Adrenal gland (tissue), 19 donors: ENCODE measurements at places on chromosomes 4 and X. TPM values are rescaled to one million over a fixed set of nuclear protein-coding genes. Genes with fewer than 3 reads are reported as not detected.

Gene MCF2
- total RNA-seq = 28.0 TPM

Gene TBX22
- not detected for total RNA-seq

Gene GPR82
- 0.22 TPM for total RNA-seq

Gene TMPRSS11F
- total RNA-seq = not detected

Gene SOD3
- total RNA-seq = 23.1 TPM

Gene HAUS3
- 9.5 TPM for total RNA-seq

Gene CYSLTR1
- total RNA-seq = 2.0 TPM

Gene MAGEC1
- not detected for total RNA-seq

Gene GAB3
- 4.0 TPM for total RNA-seq

Gene RS1
- total RNA-seq = not detected

Gene FUNDC1
- total RNA-seq = 18.0 TPM

- DNase-seq = no peak
These were observed 10.6 kb downstream of the CLTRN start for GRCh38 chrX:15653961-15654360.

DNA sequence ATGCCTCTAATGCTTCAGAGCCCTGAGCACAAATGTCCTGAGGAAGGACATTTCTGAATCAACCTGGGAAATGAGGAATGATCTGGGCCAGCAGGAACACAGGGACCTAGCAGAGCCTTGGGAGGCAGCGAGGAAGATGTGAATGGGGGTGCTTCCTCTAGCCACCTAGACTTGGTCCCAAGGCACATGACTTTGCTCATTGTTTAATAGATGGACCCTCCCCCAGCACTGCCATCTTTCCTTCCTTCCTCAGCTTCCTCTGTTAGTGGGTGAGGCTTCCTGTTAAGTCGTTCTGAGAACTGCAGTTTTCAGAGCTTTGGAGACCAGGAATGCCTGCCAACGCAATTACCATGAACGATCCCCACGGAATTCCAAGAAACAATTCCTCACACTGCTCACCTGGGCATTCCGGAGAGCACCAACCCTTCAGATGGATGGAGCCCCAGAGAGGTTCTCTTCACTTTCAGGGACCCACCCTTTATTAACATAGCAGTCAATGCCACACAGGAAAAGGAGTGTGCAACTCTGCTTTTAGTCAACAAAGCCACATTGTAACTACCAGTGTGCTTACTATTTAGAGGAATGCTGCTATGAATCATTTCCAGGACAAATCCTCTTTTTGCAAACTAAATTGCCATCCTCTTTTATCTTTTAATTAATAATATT, 48.5 kb upstream of the STIM2 start:
- DNase-seq = peak; percentile 15

DNA sequence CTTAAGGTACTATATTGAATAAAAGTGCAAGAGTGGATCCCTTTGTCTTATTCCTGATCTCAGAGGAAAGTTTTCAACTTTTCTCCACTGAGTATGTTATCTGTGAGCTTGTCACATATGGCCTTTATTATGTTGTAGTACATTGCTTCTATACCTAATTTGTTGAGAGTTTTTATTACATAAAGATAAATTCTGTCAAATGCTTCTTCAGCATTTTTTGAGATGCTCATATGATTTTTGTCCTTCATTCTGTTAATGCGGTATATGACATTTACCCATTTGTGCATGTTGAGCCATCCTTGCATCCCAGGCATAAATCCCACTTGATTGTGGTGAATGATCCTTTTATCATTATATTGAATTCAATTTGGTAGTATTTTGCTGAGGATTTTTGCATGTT, 11.0 kb downstream of the SLC25A31 start:
- no peak for DNase-seq

DNA sequence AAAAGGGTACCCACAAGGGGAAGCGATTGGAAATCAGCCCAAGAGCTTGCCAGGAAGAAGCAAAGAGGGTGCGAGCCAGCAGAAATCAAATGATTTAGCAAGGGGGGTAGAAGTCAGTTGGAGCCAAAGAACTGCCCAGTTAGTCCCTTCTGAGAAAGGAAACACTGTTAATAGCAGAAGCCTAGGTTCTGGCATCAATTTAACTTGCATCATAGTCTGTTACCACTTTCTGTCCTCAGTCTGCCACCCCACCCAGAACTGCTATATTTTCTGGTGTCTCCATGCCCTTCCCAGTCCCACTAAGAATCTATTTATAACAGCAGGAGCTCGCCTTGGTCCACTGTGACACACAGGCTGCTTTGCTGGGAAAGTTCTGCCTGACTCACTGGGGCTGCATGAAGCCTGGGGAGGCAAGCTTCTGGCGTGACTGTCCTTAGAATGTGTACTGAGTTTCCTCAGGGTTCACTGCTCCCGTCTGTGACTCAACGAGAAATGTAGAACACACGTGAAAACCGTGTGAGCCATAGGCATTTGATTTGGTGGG, 157.8 kb upstream of the TTC29 start:
- DNase-seq = peak; percentile 77

DNA sequence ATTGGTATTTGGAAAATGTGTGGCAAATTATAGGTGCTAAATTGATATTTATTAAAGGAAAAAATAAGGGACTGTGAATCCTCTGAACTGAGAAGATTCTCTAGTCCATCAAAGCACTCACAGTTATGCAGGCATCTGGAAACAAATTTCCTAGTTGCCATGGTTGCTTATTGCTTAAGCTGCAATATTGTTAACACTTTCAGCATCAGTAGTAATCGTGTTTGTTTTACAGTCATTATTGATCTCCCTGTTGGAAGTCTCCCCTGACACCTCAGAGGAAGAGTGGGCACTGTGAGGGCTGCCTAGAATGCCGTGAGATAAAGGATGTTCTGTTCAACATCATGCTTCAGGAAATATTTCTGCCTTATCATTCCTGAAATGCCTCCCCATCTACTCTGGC, 2004.3 kb upstream of the ADGRL3 start:
- no peak for DNase-seq

GRCh38 chrX:10747975-10748374, 127.6 kb upstream of the MID1 start:
- no peak for DNase-seq

DNA sequence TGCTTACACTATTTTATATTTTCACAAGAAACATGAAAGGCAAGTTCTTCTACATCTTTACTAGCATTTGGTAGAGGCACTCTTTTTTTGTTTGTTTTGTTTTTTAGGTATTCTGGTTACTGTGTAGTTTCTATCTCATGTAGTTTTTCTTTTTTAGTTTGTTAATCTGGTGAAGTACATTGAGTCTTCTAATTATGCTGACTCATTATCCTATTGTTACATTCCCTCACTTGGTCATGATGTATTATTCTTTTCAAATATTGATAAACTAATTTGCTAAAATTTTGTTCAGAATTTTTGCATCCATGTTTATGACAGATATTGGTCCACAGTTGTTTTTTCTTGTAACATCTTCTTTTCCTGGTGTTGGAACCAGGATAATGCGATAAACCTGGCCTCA, 4.7 kb downstream of the GK2 start:
- DNase-seq = no peak

GRCh38 chr4:89119836-89120235, 8.5 kb downstream of the TIGD2 start:
- no peak for DNase-seq

DNA sequence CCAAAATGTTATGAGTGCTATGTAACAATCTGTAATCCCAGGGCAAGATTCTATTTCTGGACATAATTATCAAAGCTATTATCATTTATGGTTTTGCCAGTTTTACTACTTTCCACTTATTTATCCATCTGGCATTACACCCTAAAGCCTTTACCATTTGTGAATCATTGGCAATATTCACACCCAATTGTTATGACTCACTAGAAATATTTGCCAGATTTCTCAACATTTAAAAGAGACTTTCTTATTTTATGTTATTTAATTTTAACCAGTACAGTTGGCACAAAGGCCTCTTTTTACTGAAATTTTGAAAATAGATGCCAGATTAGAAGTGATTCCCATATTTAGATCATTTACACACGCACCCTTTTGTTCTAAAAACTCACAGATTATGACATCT, 242.7 kb upstream of the WDFY3 start:
- DNase-seq = no peak

- no peak for DNase-seq
These were observed 8.8 kb downstream of the PLXNA3 start for GRCh38 chrX:154466907-154467306.

- peak; percentile 54 for DNase-seq
These were observed 121.0 kb downstream of the ARHGAP24 start for GRCh38 chr4:85595796-85596559.

DNA sequence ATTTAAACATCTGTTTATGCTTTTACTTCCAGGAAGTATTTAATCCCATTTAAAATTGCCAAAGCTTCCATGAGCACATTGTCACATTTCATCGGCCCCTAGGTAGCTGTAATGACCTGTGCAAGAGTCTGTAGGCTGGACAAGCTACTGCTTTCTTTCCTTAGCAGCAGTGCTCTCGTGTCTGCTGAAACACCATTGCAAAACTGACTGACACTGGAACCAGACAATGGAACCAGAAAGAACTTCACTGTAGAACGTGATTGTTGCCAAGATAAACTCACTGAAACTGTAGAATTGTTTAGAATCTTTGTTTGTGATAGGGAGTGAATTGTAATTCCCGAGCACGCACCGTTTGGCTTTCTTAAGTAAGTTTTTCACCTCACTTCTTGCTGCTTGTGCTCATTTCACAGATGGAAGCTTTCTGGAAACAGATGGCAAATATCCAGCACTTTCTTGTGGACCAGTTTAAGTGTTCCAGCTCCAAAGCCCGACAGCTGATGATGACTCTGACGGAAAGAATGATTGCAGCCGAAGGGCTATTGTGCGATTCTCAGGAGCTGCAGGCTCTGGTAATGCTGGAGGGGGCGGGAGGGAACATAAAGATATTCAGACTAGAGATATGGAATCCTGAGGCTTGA, 36.9 kb downstream of the EVC start:
- no peak for DNase-seq

DNA sequence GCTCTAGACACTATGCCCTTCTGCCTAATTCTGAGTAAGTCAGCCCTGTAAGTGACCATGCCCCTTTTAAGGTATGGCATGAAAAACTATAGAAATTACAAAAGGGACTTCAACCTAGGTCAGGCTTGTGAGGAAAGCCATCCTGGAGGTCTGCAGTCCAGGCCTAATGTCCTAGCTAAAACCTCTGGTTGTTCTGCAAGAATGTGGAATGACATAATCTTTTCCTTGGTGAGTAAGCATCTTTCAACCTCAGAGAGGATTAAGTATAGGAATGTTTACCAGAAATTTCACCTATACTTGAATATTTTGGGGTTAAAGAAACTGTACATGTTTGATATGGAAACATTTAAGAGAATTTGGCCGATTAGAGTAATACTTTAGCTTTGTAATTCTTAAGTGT, 23.8 kb upstream of the HPSE start:
- no peak for DNase-seq
